NCI-H345 (cell line): ENCODE measurements at places on chromosomes 6 and 20.

- no peak for DNase-seq
These were observed 126.9 kb downstream of the DHX35 start for GRCh38 chr20:39089029-39089428.

DNA sequence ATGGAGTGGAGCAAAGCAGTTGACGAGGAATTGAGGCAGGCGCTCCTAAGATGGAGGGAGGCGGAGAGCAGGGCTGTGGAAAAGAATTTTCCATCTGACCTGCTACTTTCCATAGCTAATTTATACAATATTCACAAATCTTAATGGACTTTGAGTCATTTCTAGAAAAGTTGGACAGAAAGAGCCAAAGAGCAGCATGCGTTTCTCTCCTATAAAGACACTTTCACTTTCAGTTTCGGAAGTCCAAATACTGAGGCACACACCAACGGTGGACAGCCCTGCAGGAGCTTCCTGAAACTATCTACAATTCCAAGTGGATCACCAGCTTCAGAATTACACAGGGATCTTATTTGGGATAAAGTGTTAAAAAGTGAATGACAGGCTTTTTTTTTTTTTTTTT lies 43.5 kb downstream of the PANK2 start:
- DNase-seq = no peak

GRCh38 chr6:28580475-28580874 lies 54.8 kb downstream of the GPX5 start:
- no peak for DNase-seq

- DNase-seq = no peak
These were observed 2.9 kb upstream of the AKAP7 start for GRCh38 chr6:131132360-131132759.

DNA sequence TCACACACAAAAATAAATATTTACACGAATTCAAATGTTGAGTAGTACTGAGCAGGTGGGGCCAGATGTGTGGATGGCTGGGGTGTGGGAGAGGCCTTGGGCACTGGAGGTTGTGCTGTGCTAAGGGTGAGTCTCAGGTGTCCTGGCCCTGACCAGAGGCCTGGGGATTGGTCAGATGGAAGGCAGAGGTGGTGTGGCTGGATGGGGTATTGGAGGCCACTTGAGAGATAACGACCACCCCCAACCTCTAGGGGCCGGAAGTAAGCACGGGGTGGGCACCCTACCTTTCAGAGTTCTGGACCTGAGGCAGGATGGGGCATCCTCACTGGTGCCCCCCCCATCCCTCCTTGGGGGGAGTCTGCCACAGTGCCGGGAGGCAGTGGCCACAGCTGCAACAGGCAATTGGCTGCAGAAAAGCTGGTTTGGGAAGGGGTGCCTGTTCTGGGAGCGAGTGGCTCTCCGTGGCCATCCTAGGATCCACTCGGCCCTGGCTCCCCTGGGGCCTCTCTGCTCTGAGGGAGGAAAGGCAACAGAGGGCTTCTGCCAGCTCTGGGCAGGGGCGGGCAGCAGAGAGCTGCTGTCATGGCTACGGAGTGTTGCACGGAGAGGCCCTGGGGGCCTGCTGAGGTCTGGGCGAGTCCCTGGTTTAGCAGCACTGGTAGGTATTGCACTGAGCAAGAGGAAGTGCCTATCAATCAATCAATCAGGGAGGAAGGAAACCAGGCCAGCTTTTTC lies 87.6 kb downstream of the ASXL1 start:
- DNase-seq = peak; percentile 62

- no peak for DNase-seq
These were observed 115.1 kb downstream of the GJA1 start for GRCh38 chr6:121550491-121551010.

DNA sequence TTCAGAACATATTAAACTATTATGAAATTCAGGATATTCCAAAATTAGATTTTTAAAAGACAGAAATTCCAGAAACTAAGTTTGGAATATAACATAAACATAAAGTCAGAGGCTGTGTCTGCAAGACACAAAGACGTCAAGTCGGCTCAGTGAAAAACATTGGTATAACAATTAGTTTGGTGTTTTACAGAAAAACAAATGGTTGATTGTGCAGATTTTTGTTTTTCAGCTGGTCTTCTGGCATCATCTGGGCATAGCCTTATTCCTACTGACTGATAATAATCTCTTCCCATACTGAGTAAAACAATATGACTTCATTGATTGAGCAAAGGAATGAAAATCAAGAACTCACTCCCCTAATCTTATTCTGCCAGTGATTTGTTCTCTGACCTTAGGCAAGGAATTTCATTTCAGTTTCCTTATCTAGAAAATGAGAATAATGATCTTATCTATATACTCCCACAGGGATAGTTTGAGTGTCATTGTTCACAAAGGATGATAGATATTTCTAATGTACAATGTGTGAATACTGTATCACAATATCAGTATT lies 84.3 kb downstream of the FRK start:
- DNase-seq = no peak

- no peak for DNase-seq
These were observed 58.3 kb upstream of the CDYL start for GRCh38 chr6:4717856-4718255.

DNA sequence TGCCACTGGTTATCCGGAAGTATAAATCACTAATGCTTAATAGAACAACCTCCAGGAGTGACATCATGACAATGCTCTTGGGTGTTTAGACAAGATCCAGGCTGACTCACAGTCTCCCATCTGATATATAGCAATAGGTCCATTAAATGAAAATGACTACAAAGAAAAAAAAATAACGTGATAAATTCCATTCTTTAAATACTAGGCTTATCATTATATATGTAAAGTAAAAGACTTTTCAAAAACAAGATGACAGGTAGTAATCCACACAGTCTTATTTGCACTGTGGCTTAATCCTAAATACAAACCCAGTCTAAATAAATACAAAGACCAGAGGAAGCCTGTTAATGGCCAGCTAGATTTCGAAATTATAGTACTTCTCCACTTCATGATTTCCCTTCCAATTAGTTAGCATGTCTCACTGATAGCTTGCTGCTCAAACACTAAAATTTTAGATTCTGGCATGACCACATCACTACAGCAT lies 149.1 kb upstream of the BEND3 start:
- DNase-seq = no peak

DNA sequence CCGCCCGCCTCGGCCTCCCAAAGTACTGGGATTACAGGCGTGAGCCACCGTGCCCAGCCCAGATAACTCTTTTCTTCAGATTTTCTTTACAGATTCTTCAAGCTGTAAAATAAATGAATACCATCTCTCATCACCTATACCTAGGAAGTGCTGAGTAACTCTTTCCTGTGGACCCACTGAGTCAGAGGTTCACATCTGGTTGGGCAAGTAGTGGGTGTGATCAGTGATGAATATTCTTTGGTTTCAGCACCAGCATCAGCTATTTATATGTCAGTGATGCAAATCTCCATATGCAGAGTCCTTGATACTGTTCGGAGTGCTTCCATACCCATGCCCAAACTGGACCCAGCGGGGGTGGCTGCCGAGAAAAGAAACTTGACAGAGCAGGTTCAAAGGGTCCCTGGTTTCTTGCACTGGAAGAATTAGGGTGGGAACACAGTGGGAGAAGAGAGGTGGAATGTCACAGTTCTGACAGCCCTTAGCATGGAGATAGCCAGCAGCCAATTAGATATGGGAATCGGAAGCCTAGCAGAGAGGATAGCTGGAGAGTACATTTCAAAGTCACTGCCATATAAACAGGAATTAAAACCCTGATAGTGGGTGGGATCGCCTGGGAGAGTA lies 64.9 kb upstream of the DDR1 start:
- no peak for DNase-seq

- DNase-seq = peak; percentile 67
These were observed 21.6 kb upstream of the MTRF1L start for GRCh38 chr6:153023977-153024708.

GRCh38 chr20:52104546-52105441 lies 86.8 kb downstream of the ZFP64 start:
- DNase-seq = peak; percentile 28

DNA sequence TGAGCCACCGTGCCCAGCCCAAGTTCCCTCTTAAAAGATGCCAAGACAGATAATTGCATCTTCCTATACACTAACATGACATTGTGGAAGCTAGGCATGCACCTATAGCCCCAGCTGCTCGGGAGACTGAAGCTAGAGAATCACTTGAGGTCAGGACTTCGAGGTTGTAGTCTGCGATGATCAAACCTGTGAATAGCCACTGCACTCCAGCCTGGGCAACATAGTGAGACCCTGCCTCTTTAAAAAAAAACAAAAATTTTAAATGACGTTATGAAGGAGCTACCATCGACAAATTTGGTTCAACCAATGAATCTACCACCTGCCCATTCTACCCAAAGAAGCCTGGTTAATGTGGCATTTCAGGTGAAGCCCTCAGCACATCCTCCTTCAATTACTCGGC lies 80.7 kb downstream of the TBC1D7 start:
- DNase-seq = no peak

DNA sequence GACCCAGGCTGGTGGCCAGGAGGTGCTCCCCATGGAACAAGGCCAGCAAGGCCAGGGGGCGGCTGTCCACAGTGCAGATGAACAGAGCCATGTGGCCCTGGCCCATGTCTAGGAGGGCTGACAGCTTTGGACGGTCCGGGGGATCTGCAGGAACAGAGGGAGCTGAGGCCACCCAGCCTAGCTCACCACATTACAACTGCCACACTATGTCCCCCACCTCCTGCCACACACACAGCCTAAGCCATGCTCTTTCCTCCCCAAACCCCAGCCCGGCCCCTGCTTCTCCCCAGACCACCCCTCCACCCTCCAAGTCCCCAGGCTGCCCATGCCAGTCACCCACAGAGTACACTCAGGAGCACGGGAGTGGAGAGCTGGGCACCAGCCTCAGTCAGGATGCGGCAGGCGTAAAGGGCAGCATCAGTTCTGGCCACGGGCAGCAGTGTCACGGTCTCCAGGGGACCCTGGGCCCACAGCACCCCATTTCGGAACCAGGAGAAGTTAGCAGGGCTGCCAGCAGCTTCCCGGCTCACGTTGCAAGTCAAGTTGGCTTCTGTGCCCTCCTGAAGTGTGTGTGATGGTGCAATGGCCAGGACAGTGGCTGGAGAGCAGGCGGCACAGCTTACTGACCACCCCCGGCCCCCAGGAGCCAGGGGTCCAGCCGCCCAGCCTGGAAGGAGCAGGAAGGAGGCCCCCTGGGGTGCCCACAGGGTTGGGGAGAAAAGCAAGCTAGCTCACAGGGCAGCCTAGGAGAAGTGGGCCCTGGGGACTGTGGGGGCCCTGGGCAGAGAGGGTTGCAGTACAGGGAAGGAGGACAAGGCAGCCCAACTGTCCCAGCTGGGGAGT lies 15.2 kb upstream of the ADAM33 start:
- DNase-seq = no peak

DNA sequence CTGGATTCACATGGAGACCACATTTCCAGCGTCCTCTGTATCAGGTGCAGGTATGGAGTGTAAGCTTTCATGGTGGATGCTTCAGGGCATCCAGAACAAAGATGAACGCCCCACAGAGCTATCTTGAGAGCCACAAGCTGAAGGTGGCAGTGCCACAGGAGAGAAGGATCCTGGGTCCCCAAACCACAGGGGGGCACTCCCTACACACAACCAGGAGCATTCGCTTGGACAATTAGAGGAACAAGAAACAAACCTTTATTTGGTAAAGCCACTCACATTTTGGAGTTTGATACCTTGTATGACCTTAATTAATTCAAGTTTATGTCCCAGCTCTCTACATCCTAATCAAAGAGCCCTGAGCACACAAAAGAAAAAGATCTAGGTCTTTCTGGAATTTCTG lies 406.3 kb downstream of the PREX1 start:
- DNase-seq = no peak

- no peak for DNase-seq
These were observed 349.9 kb upstream of the SLC35B3 start for GRCh38 chr6:8785223-8785622.

DNA sequence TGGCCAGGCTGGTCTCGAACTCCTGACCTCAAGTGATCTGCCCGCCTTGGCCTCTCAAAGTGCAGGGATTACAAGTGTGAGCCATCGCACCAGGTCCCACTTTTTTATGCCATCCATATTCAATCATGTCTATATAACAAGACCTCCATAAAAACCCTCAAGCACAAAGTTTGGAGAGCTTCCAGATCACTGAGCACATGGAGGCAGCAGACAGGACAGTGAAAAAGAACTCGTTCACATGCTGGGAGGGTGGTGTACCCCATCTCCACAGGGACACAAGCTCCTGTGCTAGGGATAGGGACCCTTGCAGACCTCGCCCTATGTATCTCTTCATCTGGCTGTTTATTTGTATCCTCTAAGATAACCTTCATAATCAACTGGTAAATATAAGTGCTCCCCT lies 30.3 kb downstream of the KIF13A start:
- DNase-seq = no peak

DNA sequence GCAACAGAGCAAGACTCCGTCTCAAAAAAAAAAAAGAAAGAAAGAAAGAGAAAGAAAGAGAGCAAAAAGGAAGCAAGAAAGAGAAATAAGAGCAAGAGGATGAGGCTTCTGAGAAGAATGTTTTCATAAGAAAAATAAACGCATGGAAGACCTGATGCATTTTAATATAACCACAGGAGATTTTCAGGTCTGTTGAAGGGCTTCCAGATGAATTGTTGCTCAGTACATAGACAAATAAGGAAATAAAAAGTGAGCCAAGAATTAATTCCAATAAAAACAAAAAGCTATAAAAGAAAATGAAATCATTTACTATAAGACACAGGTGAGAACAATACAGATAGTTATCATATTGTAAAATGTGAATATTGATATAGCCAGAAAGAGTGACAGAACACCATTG lies 43.5 kb downstream of the PERP start:
- DNase-seq = no peak

- no peak for DNase-seq
These were observed 59.6 kb downstream of the MYB start for GRCh38 chr6:135240711-135241110.

DNA sequence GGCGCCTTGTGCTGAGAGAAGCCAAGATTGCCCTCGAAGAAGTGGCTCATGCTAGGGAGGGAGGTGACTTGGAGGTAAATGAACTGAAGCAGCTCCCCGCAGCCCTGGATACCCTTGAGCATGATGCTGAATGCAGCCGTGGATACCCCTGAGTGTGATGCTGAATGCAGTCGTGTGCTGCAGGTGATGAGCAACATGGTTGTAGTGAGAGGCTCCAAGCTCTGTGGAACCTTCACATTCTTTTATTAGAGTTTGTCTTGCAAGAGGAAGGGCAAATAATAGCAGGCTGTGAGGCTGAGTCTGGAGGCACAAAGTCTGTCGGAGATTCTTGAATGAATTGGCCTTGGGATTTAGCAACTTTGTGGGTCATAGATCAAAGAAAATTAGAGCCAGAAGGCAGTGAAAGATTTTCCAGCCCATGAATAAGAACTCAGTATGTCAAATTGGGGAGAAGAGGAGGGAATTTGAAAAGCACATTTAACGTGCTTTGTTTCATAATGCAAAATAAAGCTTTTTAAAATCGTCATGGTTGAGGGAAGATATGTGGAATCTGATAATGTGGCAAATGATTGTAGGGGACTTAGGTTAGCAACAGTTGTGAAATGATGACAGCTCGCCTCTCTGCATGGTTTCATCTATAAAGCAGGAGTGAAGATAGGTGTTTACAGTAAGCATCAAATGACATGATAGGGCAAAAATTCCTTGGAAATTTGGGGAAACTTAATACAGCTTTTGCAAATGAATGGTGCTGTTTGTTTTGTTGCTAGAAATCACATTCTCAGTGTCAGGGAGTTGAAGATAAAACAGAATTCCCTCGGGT lies 120.1 kb upstream of the TIAM2 start:
- no peak for DNase-seq

GRCh38 chr20:4932061-4932460 lies 69.2 kb downstream of the SLC23A2 start:
- DNase-seq = no peak
